ENCODE measurements at places on chromosomes 12 and 14.

DNA sequence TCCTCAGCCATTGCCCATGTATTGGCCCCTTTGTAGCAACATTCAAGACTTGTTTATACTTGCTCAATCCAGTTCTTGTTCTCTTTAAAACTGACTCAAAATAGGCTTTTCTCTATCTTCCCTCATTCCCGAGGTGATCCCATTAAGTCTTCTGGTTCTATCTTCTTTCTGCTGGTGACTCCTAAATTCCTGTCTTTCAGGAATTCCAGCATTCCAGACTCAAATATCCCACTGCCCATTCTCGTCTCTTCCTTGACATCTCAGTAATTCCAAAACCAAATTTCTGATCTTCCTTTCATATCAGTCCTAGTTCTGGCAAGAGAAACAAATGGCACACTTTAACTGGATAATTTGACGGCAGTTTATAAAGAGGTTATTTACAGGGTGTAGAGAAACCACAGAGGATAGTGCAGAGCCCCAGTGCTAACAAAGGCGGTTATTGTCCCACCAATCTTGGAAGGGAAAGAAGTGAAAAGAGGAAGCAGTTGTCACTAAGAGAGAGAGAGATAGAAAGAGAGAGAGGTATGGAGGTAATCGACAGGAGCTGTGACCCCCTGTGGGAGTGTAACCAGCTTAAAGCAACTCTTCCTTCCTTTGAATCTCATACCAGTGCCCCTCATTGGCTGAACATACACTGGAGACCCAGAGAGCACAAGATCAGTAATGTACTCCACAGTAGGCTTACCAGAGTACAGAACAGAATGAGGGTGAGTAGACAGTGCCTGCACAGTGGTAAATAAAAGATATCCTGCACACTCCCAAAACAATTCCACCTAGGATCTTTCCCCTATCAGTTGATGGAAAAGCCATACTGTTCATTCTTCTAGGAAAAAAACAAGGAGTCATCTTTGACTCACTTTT lies 177.6 kb upstream of the LMNTD1 start:
- no peak for DNase-seq

- DNase-seq, result no peak
These were observed 23.8 kb downstream of the MAP3K9 start for GRCh38 chr14:70785556-70785955.

DNA sequence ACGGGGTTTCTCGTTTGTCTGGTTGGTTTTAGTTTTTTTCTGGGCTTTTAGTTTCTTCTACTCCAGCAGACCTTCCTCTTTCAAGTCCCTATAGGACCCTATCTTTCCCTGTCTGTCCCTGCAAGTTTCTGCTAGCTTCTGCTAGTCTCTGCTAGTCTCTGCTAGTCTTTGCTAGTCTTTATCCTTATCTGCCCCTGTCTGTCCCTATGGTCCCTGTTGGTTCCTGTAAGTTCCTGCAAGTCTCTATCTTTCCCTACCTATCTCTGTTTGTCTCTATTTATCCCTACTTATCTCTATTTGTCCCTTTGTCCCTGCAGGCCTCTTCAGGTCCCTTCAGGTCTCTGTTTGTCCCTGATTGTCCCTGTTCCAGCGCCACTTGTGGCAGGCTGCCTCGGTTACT lies 81.5 kb upstream of the PLEKHG7 start:
- DNase-seq, result no peak

- no peak for DNase-seq
These were observed 57.1 kb upstream of the MDM1 start for GRCh38 chr12:68389305-68389704.

DNA sequence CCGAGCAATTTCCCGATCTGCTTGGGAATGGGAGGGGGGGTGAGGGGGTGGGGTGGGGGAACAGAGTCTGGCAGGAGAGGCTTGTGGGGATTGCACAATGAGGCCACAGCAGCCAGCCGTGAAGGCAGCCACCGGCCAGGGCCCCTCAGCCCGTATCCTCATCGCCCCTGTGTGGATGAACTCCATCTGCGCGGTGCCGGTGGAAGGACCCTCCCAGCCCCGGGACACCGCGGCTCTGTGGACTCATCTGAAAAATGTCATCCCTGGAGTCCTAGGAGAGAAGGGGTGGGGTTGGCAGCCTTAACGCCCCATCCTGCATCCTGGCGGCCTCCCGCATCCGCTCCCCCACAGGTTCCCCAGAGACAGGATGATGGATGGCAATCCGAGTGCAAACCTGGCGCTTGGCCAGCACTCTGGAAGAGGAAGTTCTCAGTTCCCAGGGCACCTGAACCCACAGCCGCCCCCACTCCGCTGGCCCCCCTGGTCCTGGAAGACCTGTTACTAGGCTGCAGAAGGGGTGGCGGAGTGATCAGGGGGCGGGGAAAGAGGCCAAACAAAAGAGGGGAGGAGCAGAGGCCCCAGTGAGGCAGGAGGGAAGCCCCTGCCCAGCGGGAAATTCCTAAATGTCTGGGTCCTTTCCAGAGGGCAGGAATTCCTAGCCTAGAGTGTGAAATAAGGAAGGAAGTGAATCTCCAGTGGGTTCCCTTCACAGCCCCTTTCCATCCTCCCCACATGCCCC lies 1.2 kb upstream of the TNFAIP2 start:
- DNase-seq, result no peak

- DNase-seq, result no peak
These were observed 521.8 kb downstream of the RMST start for GRCh38 chr12:97984436-97984835.

GRCh38 chr12:18443768-18444437 lies 182.6 kb downstream of the PIK3C2G start:
- DNase-seq, result no peak

DNA sequence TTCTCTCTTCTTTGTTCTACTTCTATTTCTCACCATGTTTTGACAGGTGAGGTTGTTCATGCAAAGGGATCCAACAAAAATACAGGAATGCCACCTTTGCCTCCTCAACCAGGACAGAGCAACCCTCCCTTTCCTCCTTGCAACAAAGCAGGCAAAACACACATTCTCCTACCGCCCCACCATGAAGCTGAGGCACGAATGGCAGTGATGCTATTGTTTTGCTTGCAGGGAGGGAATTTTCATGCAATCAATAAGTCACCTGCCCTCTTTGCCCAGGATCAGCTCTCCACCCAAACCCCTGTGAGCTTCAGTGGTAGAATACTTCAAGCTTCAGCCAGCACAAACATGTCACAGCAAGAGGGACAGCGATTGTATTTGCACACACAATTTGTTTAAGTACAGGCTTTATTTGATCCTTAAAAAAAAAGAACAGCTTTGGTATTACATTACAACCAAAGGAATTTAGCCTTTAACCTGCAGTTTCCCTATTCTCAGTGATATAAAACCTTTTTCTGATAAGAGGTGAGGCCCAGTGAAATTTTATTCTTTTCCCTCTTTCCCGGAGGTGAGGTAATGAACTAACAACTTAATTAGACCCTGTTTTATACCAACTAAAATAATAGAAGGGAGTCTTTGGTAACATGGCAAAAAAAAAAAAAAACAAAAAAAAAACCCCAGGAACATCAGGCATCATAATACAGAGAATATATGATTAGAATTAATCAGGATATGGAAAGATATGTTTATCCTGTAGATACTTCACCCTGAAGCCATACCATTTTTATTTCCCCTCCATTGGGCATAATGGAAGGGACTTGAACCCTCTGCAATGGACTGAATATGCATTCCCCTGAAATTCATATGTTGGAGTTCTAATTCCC lies 87.0 kb upstream of the EEA1 start:
- DNase-seq, result no peak

DNA sequence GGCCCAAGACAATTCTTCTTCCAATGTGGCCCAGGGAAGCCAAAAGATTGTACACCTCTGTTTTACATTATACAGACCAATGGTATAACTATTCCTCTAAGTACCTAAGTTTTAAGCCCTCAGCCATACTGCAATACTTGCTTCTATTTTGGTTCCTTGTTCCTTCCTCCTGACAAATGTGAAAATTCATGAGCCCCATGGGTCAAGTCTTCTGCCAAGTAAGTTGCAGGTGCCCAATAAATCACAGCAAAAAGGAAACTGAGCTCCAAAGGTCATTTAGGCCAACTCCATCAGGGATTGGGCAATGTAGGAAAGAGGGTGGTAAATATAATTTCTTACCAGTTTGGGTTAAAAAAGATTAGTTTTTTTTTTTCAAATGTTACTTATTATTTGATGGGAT lies 57.7 kb upstream of the NPFF start:
- DNase-seq, result no peak

- no peak for DNase-seq
These were observed 57.7 kb downstream of the GALC start for GRCh38 chr14:87935081-87935828.

DNA sequence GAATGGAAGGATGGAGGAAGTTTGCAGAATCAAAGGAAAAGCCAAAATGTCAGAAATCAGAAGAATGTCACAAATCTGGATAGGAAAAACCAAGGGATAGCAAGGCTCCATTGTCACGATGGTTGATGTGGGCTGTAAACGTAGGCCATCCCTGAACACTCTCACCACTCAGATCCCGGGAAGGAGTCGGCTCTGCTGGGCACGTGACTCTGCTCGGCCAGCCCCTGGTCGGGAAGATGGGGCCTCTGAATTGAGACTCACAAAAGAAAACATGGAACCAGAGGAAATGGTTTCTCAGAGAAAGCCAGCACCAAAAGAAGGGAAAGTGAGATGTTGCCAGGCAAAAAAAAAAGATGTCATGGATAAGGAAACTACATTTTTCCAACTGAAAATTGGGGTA lies 26.2 kb downstream of the TCP11L2 start:
- DNase-seq, result no peak

DNA sequence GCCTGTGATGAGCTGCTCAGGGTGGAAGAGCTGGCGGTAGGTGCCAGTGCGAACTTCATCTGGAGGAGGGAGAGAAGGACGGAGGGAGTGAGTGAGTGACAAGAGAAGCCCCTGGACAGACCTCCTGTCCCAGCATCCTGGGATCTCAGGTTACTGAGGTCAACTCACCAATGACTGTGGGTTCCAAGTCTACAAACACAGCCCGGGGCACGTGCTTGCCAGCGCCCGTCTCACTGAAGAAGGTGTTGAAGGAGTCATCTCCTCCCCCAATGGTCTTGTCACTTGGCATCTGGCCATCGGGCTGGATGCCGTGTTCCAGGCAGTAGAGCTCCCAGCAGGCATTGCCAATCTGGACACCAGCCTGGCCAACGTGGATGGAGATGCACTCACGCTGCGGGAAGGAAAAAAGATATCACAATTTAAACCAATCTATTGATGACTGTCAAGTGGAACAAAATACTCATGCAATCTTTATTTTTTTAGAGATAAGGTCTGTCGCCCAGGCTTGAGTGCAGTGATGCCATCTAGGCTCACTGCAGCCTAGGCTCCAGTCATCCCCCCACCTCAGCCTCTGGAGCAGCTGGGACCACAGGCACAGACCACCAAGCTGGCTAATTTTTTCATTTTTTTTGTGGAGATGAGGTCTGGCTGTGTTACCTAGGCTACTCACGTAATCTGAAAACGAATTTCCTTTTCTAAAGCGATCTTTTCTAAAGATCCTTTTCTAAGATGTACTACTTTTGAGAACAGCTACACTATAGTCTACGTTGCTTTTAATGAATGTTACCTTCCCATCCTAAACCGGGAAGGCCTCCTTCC lies 1.7 kb downstream of the TUBA1B start:
- no peak for DNase-seq

GRCh38 chr14:51931308-51931707 lies 58.0 kb upstream of the RTRAF start:
- DNase-seq, result no peak

DNA sequence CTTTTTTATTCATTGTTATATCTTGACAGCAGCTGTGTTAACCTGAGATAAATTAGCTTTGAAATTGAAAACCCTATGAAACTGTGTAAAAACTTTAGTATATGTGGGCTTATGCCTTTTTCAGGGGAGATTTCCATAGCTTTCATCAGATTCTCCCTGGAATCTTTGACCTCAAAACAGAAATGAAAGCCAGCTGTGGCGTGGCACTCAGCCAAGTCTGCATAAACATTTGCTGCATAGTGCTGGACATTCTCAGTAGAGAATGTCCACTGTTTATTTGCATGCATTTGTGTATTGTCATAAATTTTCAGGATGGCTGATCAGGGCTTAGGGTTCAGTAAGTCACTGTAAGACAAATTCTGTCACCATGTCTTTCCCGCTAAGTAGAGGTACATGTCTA lies 115.3 kb upstream of the NAP1L1 start:
- no peak for DNase-seq

DNA sequence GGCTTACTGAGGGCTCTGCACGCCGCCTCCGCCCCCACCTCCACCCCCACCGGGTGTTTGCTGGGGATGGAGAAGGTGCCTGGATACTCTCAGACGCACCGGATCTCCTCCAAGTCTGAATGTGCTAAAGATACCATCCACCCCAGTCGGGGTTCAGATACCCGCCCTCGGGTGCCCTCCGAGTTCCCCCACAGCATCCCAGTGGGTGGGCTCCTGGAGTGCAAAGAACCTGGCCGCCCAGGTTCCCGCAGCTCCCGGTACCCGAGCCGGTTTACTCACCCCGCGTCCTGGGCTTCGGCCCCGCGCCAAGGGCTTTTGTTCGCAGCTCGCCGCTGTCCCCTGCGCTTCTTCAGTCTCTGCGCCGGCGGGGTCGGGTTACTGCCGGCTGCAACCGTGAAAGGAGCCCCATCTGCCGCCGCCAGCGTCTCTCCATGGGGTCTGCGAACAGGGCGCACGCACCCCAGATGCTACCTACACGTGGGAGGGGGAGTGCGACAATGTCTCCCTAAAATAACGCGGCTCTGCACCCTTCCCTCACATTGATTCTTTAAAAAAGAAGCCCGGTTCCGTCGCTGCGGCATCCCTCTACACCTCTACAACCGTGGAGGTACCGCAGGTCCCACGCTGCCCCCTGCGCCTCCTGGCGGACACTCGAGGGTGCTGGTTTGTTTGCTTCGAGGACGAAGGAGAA lies at the start of gene CCDC177:
Gene CCDC177, minus strand, starts transcription at position 609 of the 691 bp plus-strand sequence. CDS start 1,249 bp downstream, outside the sequence.
- no peak for DNase-seq

DNA sequence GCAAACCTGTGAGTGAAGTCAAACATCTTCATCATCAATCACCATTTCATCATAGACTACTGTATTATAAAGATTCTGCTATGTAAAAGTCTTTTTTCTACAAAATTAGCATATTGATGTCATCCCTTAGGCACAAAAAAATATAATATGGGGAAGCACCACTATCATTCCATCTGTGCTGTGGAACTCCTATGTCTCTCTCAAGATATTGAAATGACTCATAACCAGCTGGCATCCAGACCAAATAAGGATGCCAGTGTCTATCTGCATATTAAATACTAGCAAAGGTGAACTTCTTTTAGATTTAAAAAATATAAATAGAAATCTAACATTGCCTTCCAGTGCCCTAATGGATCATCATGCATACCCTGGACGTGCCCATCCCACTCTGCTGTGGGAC lies 17.9 kb upstream of the DCAF5 start:
- no peak for DNase-seq

DNA sequence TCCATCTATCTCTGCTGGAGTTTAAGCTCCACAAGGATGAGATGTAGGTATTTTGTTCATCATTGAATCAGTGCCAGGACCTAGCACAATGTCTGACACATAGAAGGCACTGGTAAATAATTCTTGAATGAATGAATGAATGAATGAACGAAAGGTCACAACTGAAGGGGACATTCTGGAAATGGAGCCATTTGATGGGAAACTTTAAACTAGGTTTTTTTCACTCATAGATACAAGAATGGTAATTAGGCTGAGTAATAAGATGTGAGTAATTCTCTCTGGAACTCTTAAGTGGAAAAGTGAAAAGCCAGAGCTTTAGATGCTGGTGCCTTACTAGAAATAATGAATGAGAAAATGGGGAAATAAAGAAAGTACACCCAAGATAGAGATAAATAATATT lies 44.3 kb downstream of the SCN8A start:
- no peak for DNase-seq

Measured in thoracic aorta (tissue), 2 donors.